ENCODE measurements at places on chromosomes 1 and 21.
A peak's percentile ranks its signal among the peaks of the same experiment; 100 is the strongest.

DNA sequence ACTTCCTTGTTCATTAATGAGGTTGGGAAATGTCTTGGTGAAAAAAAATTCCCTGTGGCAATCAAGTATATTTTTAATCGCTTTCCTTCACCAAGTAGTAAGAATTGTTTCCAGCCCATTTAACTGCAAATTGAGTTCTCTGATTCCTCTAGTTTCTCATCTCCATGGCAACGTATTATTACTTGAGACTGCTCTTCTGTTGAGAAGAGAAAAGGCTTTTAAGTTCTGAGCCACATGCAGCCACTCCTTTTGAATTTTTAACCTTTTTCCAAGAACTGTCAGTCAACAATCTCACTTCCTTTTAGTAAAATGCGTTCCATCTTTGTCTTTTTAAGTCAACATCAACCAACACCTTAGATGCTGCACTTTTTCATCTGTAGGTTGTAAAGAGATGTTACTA lies 75.7 kb upstream of the KIAA1614 start:
- no peak for DNase-seq

DNA sequence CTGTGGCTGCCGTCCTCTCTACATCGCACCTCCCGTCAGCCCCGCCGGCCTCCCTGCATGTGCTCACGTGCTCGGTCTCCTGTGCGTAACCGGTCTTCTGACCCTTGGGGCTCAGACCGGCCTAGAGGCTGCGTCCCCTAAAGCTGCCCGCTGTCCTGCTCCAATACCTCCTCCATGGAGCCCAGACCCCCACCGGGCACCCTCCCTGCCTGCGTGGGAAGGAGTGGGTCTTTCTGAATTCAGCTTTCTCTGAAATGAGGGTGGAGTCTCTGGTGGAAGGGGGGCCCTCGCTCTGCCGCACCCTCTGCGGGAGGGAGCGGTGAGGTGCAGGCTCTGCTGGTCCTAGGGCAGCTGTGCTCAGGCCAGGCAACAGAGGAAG lies 18.7 kb upstream of the POFUT2 start:
- no peak for DNase-seq

DNA sequence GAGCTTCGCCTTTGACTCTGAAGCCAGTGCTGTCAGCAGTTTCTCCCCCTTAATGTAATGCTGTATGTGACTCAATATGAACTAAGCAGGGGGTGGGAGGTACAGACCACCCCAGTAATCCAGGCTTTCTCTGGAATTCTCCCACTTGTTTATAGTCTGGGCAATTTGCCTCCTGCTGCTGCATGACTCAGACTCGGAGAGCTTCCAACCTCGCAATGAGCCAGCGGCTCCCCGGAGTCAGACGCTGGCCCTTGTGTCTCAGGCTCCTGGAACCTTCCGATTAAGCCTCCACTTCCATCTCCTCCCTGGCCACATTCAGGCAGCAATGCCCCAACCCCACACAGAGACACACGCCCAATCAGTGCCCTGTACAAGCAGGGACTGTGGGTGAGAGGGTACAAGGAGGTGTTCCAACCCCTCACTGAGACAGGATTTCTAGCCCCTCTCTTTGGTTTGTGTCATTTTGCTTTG lies 471.7 kb upstream of the VAMP3 start:
- no peak for DNase-seq

DNA sequence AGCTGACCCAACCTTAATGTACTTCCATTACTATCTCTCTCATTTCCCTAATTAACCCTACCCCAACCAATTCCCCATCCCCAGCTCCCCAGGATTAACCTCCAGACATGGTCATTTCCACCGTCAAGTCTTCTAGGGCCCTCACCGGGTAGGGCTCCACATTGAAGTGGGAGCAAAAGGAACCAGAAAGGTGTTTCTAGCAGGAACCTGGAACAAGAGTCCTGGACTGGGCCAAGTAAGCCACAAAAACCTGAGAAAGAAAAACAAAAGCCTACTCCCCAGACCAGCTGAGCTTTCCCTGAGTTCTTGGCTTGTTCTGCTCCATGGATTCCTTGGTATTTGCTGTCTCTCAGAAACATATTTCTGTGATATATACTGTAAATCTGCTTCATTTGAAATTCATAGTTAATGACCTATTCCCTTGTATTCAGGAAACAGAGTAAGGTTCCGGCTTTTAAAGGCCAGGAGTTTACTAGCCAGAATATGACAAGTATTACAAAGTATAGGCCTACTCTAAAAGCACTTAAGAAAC lies 58.4 kb downstream of the SYF2 start:
- DNase-seq, result no peak

GRCh38 chr1:46517932-46518498 lies 28.4 kb downstream of the DMBX1 start:
- DNase-seq, result no peak

DNA sequence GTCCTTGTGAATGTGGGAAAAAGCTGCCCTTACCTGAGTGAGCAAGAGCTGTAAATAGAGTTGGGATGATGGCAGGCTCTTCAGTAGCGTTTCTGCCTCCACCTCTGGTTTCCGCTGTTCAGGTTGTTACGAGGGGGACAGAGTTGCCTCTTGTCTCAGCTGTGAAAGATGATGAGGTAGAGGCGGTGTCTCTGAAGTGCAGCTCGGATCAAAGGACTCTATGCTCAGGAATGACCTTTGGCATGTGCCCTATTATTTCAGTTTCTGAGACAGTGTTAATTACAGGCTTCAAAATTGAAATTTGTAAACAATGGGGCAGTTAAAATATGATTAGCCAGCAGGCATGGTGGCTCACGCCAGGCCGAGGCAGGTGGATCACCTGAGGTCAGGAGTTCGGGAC lies 70.3 kb downstream of the VPS26C start:
- no peak for DNase-seq

DNA sequence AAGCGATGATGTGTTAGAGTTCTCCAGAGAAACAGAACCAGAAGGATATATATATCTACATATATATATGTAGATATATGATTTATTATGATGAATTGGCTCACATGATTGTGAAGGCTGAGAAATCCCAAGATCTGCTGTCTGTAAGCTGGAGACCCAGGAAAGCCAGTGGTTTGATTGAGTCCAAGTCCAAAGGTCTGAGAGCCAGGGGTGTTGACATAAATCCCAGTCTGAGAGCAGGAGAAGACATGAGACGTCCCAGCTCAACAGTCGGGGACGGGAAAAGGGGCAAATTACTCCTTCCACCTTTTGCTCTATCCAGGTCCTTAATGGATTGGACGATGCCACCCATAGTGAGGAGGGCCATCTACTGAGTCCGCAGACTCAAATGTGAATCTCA lies 126.6 kb downstream of the PRDM2 start:
- DNase-seq, result no peak

DNA sequence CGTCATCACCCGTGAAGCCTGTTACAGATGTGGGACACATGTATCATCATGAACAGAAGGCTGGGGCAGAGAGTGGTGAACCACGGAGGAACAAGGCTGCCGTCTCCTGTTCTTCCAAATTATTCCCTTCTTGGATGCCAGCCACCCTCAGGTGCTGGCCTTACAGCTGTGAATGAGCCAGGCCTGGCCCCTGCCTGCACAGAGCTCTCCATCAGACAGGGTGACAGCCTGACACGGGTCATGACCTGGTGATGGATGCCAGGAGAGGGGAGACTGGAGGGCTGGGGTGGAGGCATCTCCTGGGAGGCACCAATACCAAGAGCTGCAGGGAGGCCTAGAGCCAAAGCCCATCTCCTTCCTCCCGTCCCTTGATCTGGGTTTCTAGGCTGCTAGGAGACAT lies 230.0 kb upstream of the C1orf174 start:
- DNase-seq, result no peak

DNA sequence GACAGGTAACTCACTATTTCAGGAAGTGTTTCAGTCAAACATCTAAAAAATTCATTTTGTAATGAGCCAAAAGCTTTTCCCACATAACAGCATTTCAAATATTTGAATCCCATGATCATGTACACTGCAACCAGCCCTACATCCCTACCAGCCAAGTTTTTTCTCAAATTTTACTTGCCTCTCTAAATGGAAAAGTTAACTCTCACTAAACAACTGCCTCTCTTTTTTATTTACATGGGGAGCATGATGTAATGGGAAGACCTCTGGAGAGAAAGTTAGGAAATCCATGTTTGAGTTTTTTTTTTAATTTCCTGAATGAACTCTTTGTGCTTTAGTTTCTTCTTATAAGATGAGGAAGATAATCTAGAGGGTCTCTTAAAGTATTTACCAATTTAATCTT lies 70.5 kb downstream of the TTLL7 start:
- no peak for DNase-seq

DNA sequence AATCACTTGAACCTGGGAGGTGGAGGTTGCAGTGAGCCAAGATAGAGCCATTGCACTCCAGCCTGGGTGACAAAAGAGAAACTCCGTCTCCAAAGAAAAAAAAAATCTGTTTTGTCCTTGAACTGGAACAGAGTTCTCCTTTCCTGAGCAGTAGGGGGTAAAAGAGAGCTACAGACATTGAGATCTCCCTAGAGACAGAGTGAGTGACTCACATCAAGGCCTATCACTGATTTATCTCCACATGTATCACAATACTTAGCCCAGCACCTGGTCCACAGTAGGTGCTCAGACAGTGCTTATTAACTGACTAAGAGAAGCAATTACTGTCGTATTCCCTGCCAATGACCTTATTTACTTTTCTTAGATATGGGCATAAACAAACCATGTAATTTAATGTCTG lies 354.1 kb upstream of the C1orf87 start:
- DNase-seq, result no peak

GRCh38 chr1:180527101-180527669 lies 24.8 kb upstream of the ACBD6 start:
- DNase-seq, result no peak

- DNase-seq, result no peak
These were observed 104.1 kb downstream of the RIPK4 start for GRCh38 chr21:41662761-41663160.

DNA sequence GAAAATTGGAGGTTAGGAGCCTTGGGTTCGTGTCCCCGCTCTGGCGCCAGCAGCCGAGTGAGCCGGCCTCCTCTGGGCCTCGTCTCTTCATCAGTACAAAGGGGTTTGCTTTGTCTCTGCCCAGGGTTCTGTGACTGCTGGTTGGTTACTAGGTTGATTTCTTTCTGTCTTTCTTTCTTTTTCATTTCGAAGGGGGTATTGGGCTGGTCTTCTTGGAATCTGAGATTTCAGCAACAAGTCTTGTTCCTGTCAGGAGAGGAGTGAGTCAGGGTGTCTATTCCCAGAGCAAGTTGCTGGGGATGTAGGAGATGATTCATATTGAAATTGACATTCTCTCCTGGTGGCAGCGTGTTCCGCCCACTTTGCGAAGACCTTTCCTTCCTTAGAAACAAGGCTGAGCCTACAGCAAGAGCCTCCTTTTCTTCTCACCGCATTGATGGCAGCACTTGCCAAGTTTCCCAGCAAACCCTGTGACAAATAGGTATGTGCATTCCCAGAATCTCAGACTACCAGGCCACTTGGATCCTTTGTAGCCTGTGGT lies 79.2 kb downstream of the MAN1C1 start:
- DNase-seq, result no peak

- no peak for DNase-seq
These were observed 82.5 kb downstream of the ST3GAL3 start for GRCh38 chr1:43789604-43790550.

- DNase-seq, result no peak
These were observed 335.4 kb downstream of the RRAGC start for GRCh38 chr1:38524025-38524641.

- DNase-seq, result no peak
These were observed 30.8 kb upstream of the PLCH2 start for GRCh38 chr1:2445162-2445822.

DNA sequence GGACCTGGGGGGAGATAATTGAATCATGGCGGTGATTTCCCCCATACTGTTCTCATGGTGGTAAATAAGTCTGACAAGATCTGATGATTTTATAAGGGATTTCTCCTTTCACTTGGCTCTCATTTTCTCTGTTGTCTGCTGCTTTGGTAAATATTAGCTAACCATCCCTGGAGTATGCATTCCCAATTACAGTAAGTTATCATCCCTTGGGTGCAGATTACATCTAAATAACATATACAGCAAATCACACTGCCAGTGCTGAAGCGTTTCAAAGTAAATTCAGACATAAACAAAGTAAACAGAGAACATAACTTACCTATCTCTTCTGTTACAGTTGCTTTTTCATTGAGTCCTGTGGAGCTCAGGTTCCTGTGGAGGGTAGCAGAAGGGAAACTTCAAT lies 38.6 kb upstream of the IGSF3 start:
- DNase-seq, result no peak

GRCh38 chr1:36342426-36343185 lies 19.2 kb upstream of the EVA1B start:
- DNase-seq, result peak; percentile 55

DNA sequence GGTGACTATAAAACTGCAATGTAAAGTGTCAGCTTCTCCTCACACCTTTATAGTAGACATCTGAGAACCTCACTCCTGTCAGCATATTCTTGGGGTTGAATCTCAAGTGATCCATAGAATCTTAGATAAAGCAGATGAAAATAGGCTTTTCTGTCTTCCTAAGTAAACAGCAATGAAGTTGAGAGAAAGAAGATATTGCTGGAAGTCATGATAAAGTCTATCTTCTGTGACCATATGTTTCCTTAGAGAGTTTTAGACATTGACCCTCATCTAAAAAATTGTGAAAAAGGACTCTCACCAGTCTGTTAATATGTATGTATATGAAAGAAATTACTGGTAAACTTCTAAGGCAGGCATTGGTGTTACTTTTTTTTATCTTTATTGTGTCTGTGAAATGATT lies 66.8 kb downstream of the LIPI start:
- no peak for DNase-seq

DNA sequence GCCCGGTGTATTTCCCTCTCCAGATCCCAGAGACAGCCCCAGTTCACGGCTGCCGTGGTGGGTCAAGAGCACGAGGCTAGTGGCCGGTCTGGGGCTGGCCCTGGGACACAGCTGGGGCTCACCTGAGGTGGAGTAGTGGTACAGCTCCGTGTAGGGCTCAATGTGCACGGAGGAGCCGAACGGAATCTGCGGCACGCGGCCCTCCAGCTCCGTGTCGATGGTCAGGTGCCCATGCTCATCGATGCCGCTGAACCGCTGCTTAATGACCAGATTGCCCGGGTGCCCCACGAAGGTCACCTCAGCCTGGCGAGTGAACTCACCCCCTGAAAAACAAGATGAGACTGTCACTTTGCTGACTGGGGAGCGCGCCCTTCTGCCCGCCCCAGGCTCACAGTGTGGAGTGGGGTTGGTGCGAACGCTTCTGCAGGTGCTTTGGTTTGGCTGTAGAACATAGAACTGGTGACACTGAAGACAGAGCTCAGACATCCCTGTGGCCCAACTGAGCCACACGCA lies 35.4 kb downstream of the NID1 start:
- DNase-seq, result no peak

DNA sequence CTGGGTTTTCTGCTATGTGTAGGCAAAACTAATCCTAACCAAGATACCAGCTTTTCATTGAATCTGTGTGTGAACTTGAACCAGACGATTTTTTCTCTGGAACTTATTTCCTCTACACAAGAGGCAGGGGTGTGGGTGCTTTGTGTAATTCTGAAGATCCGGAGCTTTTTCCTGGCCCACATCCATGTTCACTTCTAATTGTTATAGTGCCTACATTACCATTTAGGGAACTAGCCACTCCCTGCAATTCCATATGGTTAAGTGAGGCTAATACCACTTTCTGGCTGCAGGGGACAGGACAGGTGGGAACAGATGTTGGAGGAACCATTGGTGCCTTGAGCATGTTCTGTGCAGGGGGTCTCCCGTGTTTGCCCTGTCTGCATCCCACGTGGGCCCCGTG lies 83.4 kb upstream of the FMN2 start:
- DNase-seq, result no peak

All from effector CD4-positive, alpha-beta T cell (primary cell).